ENCODE measurements at places on chromosomes 3 and 15.

DNA sequence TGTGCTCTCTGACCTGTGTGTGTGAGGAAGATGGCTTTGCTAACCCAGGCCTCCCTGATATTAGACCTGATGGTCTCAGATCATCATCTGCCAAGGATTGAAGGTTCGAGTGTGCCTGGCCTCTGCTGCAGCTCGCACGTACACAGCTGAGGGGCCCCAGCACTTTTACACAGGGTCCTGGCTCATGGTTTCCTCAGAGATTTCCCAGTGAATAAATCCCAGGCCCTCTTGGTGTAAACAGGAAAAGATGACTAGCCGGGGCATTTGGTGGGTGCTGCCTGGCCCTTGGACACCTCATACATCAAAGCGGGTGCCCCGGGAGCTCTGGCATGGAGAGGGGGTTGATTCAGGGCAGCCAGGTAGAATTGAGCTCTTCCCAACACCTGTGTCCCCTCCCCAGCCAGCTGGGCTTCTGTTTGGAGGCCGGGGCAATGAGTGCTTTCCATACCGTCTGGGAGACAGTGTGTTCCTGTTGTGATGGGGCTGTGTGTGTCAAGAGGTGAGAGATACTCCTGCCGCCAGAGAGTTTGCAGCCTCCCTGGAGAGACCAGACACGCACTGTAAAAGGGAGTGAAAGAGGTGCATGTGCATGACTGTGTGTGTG lies 72.5 kb upstream of the TLE3 start:
- DNase-seq = no peak

- no peak for DNase-seq
Measured at GRCh38 chr3:181568248-181568647, 143.5 kb upstream of the SOX2 start.

DNA sequence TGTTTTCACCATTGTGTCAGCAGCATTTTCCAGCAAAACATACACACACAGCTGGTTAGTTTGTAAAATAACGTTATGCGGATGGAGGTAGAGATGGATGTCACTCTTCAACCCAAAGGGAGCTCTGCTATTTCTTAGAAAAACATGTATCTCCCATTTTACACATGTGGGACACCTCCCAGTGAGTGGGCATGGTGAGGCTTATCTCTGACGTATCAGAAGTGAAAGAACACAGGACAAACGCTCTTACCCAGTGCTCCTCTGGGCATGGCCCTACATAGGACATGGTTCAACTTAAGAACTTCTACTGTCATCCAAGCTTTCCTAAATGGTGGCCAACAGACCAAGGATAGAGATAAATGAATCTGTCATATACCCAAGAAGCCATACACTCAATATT lies 2.1 kb downstream of the FAM240A start:
- DNase-seq = no peak

- no peak for DNase-seq
Measured at GRCh38 chr3:126665221-126665936, 10.5 kb upstream of the TXNRD3 start.

- DNase-seq = no peak
Measured at GRCh38 chr3:59609657-59610348, 560.0 kb upstream of the CFAP20DC start.

GRCh38 chr3:126880901-126881300 lies 102.0 kb upstream of the PLXNA1 start:
- no peak for DNase-seq

- DNase-seq = no peak
Measured at GRCh38 chr3:37129871-37130270, 44.5 kb downstream of the LRRFIP2 start.

DNA sequence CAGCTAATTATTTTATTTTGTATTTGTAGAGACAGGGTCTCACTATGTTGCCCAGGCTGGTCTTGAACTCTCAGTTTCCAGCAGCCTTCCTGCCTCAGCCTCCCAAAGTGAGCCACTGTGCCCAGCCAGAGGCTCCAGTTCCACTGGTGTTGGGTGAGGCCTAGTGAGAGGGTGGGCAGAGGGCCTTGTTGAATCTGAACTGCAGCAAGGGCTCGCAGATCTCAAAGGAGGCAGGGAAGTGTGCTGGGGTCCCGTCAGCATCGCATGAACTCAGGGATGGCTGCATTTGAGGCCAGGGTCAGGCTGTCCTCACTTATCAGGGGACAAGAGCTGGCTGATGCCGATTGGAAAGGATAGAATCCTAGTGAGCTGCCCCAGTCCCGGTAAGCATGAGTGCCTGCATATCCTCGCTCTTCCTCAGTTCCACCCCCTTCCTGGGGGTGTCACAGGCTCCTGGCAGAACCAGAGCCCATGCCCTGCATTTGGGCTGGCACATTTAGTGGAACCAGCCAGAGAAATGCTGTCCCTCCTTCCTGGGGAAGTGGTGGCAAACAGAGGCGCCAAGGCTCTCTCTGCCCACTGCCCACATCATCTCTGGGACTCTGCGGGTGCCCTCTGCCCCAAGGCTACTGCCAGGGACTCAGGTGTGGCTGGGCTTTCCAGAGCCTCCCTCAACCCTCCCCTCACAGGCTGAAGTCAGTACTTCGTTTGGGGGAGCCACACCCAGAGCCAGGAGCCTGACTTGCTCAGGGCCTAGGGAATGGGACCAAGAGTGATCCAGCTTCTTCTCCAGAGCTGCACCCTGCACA lies 24.1 kb downstream of the ALS2CL start:
- DNase-seq = no peak

DNA sequence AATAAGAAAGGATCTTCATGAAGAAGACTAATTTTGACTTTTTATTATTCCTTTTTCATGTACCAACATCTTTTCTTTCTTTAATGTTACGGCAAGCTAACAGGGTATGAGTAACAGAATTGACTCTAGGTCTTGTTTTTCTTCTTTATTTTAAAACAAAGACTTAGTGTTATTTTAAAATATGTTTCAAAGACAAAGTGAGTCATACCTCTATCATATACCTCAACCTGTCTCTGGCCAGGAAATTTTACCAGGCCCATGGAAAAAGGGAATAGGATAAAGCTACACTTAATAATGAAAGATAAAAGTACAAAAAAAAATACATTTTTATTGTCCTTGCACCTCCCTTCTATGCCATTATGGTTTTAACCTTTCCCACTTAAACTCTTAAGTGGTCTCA lies 57.4 kb downstream of the ZNF148 start:
- no peak for DNase-seq

DNA sequence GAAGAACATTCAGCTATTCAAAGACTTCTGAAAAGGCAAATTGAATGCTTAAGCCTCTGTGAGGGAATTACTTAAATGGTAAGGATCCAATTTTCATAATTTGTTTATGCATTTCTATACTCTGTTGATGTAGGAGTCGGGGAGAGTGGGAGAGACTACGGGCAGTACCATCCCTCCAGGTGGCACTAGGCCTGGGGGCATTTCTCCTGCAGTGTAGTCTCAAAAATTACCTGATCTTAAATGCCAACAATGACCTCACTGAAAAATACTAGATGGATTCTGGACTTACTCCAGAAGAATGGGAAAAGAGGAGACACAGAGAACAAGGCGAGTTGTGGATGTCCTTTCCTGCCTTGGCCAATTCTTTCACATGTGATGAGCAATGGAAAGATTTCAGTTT lies 77.8 kb upstream of the PLXND1 start:
- DNase-seq = no peak

GRCh38 chr3:48716508-48716981 lies 476 bp downstream of the IP6K2 start:
- DNase-seq = no peak

- no peak for DNase-seq
Measured at GRCh38 chr3:105678017-105678416, 190.8 kb downstream of the CBLB start.

- no peak for DNase-seq
Measured at GRCh38 chr15:88194162-88194561, 62.4 kb downstream of the NTRK3 start.

- DNase-seq = no peak
Measured at GRCh38 chr3:185744997-185745843, 79.6 kb downstream of the IGF2BP2 start.

DNA sequence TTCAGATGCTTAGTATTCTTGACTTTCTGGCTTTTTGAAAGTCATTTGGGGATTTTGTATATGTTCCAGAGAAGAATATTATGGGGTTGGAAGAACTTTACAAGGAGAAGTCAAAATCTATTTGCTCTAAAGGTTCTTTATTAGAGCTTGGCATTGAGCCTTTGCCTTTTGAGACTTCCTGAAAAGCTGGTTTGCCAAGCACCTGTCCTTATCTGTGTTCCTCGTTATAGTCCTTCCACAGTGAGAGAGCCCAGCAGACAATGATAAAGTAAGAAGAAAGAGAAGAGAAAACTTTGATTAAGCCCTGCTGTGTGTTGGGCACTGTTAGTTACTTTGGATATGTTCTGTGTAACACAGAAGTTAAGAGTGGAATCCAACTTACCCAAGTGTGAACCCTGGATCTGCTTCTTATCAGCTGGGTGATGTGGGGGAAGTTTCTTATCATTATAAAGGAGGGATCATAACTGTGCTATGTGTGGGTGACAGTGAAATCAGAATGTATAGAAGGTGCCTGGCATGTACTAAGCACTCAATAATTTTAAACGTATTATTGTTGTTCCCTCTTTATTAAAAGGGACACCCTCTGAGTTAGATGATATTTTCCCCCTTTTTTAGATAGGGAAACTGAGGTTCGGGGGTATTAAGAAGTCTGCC lies 44.3 kb upstream of the POLR2M start:
- DNase-seq = no peak

DNA sequence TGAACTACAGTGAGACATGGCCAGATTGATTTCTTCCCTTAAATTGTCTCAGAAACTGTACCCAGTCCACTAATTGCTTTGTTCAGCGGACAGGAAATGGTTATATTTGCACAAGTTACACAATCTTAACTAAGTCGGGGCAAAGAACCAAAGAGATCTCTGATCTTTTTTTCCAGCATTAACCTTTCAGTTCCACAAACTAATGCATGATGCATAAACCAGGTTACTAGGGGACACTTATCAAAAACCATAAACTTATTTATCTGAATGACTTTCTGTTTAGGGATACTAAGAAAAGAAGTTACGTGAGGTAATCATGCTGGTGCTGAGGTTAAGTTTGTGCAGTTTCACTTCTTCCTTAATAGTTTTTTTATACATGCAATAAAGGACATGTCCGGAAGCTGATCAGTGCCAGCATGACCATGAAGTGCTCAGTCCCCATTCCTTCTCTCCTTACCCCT lies 22.4 kb downstream of the FNDC3B start:
- DNase-seq = no peak

GRCh38 chr3:126033051-126033745 lies 50.7 kb downstream of the SLC41A3 start:
- no peak for DNase-seq

- no peak for DNase-seq
Measured at GRCh38 chr15:101050623-101051290, 131.6 kb downstream of the LRRK1 start.

DNA sequence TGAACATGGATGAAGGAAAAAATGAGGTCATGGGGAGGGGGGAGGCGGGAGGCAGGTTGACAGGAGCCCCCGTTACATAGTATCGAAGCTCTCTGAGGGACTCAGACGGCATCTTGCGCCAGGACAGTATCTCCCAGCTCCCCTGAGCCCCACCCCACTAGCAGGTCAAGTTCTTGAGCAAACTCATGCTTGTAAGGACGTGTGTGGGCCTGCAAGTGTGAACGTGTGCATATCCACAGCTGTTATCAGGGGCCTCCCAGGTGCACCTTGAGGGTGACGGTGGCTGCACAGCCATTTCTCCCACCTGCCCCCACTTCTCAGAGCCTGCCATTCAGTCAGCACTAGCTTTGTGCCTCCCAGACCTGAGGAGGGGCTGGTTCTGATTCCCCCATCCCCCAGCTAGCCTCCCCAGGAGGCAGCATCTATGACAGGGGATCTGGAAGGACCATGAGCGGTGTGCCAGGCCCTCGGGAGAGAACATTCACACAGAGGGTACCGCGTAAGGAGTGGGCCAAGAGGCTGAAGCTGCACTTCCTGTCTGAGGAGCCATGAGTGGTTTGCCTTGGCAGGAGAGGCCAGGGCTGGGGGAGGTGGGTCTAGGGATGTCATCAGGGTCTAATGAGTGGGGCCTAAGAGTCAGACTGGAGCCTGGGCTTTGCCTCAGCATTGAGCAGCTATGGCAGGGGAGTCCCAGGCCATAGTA lies 2.9 kb downstream of the SEMA3F start:
- no peak for DNase-seq

GRCh38 chr3:49650637-49651036 lies 23.5 kb upstream of the APEH start:
- DNase-seq = no peak

GRCh38 chr15:98147415-98147814 lies 186.9 kb downstream of the ARRDC4 start:
- DNase-seq = no peak

- no peak for DNase-seq
Measured at GRCh38 chr3:88779482-88779881, 327.9 kb upstream of the EPHA3 start.

- DNase-seq = no peak
Measured at GRCh38 chr3:31235062-31235700, 297.5 kb upstream of the STT3B start.

DNA sequence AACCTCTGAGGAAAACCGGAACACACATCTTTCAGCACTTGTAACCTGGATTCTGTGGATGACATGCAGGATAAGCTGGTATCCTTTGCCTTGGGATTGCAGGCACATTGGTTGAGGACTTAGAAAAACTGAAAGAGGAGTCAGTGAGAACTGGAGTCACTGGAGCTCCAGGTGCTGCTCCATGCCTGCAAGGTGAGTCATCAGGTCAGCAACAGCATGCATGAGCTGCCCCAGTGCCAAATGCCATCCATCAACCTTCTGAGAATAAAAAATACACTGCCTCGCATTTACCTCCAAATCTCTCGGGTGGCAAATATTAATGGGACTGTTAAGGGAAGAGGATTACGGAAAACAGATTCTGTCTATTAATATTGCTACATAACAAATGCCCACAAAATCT lies 729.1 kb downstream of the NTRK3 start:
- no peak for DNase-seq

GRCh38 chr3:33315826-33316225 lies 38.6 kb downstream of the FBXL2 start:
- DNase-seq = no peak

DNA sequence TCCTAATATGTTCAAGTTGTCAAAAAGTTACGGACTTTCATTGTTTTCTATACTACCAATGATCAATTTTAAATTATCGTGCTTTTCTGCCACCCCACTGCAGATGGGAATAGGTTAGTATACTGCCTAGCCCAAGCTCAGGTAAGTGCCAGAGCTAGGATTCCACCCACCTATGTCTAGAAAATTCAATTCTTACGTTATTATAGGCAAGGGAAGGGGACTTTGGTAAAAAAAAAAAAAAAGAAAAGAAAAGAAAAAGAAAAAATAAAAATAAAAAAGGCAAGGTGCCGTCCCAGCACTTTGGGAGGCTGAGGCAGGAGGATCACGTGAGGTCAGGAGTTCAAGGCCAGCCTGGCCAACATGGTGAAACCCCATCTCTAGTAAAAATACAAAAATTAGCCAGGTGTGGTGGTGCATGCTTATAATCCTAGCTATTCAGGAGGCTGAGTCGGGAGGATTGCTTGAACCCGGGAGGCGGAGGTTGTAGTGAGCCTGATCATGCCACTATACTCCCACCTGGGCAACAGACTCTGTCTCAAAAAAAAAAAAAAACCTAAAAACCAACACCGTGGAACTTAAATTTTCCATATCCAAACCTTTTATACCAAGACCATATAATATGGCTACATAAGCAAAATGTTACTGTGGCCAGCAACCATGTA lies 1.3 kb downstream of the RPL22L1 start:
- no peak for DNase-seq

All from stimulated activated CD8-positive, alpha-beta memory T cell treated with anti-CD3 and anti-CD28 coated beads, Interleukin-4, amount 100 ng/mL, for 1 hour (primary cell).